ENCODE measurements at places on chromosomes 1 and 21. TPM values are rescaled to one million over a fixed set of nuclear protein-coding genes. Genes with fewer than 3 reads are reported as not detected.

Gene SMIM1
- total RNA-seq: not detected

Gene PPM1J
- total RNA-seq: not detected

Gene LCE1C
- total RNA-seq: not detected

Gene NECTIN4
- total RNA-seq: 0.12 TPM

Gene ITSN1
- 3.9 TPM for total RNA-seq

Gene RPL5
- total RNA-seq: 800 TPM

Gene FAM78B
- 0.15 TPM for total RNA-seq

Gene MROH9
- total RNA-seq: not detected

Data from activated CD8-positive, alpha-beta memory T cell treated with anti-CD3 and anti-CD28 coated beads, Interleukin-2, amount 10 ng/mL, durations not matched to agents 7 days and 5 days (primary cell).